ENCODE measurements at places on chromosomes 5 and 9.

GRCh38 chr5:173238312-173239232, 3.6 kb upstream of the NKX2-5 start:
- DNase-seq, result no peak

DNA sequence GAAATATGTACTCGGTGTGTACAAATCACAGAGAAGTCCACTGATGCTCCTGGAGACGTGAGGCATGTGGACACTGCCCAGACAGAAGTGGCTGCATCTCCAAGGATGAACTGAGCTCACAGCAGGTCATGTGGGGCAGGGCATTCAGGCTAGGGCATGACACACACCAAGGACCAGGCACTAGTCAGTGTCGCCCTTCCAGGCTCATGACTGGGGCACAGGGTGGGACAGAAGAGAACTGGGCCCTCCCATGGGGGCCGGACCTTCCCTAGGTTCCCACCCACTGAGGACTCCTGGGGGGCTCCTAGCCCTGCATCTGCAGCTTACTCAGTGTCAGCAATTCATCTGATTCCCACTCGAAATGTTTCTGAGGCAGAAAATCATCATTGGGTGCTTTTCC, 256.8 kb upstream of the IRX4 start:
- no peak for DNase-seq

DNA sequence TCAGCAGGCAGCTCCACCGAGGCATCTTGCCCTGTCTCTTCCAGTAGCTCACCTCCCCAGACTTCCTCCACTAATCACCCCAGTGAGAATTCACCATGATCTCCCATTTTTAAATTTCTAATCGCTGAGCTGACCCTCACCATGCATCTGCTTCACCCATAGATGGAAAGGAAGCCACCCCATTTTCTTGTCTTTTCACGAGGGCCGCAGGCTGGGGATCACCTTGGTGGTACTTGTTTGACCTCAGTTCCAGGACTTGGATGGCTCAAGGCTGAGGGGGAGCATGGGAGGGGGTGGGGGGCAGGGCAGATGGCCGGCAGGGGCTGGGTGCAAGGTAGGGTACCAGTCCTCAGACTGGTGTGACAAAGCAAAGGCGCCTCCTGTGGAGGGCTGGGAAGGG, 3.6 kb downstream of the PROP1 start:
- DNase-seq, result no peak

DNA sequence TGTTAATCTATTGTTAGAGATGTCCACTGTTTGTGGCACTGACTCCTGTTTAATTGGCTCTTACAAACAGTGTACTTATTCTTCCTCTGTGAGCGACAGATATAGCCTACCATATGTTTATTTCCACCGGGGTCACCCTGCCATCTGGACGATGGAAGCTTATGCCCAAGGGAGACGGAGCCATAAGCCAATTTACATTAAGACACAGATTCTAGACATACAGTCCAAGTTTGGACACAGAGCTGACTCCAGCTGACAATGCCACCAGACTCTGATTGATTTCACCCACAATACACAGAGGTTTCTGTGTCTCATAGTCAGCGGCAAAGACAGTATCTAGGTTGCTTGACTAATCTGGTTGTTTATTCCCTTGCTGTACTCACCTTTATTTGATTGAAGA, 198.9 kb downstream of the ENC1 start:
- no peak for DNase-seq

DNA sequence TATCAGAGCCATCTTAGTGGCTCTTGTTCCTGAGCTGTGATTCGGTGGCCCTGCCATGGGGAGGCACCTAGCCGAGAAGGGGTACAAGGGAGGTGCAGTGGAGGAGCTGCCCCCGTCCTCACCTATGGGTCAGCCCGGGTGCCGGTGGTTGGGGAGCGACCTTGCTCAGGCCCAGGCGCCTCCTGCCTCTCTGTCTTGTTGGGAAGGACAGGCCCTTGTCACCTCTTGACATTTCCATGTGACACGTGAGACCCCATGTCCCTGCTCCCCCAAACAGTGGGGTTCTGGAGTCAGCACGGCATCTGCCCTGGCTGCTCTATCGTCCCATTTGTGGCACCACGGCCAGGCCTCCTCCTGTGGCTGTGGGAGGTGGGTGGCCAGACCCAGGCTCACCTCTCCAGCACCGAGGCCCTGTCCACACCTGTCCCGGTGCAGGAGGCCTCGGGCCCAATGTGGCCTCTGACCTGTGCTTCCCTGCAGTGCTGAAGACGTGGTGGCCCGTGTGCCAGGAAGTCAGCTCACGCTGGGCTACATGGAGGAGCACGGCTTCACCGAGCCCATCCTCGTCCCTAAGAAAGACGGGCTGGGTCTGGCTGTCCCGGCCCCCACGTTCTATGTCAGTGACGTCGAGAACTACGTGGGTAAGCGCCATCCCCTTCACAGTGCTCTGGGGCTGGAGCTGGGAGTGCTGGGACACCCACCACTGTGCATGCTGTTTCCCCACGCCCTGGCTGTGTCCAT, 68.9 kb downstream of the PHF2 start:
- DNase-seq, result no peak

DNA sequence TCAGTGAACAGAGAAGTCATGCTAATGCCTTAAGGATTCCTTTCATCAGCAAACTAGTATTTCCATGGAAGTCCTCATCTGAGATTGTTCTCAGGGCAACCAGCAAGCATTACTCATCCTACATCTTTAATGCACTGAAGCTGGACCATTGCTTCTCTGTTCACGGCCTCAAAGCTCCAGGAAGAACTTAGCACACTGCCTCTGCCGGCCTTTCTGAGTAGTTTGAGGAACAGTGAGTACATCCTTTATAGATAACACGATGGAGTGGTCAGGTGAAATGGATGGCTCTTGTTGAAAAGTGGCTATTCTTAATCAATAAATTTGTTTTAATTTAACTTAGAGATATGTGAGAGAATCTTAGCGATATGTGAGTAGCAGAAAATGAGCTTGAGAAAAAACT, 35.8 kb downstream of the MEGF10 start:
- no peak for DNase-seq

DNA sequence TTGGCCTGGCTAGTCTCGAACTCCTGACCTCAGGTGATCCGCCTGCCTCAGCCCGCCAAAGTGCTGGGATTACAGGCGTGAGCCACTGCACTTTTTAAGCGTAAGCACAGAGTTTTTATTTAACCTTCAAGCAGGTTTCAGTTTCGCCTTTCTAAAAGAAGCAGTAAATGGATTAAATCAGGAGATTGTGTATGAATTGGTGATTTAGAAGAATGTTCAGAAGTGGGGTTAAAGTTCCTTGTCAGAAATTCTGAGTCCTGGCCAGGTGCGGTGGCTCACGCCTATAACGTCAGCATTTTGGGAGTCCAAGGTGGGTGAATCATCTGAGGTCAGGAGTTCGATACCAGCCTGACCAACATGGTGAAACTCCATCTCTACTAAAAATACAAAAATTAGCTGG, 12.2 kb downstream of the HSPA4 start:
- DNase-seq, result no peak

DNA sequence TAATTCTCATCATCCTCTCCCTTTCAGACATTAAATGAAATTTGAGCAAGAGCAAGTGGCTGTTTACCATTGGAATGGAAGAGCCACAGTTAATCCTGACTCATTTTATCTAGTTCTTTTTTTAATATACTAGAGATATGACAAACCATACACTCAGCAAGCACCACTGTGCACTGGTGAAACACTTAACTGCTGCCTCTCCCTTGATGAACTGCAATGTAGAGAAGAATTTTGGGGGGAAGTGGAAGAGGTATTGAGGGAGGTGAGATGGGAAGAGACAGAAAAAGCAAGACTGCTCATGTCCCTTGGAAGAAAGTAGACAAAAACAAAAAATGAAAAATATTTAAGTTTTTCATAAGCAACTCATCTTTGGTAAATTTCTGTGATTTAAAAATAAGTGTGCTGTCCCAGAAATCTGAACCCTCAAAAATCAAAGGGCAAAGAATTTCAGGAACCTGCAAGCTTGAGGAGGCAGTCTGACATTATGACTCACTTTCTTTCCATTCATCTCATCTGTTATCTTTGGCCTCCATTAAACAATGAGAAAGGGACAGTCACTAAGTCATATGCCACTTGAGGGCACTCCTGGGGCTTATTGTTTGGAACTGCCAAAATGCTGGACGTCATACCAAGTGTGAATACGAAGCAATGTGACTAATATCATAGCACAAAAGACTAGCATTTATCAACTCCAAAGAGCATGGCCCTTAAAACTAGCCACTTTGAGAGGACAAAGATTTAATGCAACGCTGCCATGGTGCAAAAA, 566.8 kb upstream of the DMAC1 start:
- peak; percentile 29 for DNase-seq

GRCh38 chr5:2183154-2184025, 300.7 kb upstream of the IRX4 start:
- DNase-seq, result no peak

GRCh38 chr9:115777610-115778009, 376.0 kb upstream of the PAPPA start:
- no peak for DNase-seq

DNA sequence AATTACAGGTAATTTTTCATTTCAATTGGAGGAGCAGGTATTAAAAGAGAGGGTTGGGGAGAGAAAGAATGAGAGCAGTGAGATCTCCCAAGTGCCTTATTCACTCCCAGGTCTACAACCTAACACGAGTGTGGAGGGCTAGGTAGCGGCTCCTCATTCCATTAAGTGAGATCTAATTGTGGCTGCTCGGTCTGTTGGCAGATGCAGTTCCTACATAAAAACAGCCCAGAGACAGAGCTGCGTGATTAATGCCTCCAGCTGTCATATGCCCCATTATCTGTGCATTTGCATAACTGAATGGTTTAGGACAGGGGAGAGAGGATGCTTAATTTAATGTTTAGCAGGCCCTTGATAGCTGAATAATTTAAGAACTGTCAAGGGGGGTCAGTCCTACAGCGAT, 100.5 kb downstream of the PSAT1 start:
- DNase-seq, result no peak

GRCh38 chr5:82244854-82245635, 33.1 kb downstream of the RPS23 start:
- DNase-seq, result no peak

DNA sequence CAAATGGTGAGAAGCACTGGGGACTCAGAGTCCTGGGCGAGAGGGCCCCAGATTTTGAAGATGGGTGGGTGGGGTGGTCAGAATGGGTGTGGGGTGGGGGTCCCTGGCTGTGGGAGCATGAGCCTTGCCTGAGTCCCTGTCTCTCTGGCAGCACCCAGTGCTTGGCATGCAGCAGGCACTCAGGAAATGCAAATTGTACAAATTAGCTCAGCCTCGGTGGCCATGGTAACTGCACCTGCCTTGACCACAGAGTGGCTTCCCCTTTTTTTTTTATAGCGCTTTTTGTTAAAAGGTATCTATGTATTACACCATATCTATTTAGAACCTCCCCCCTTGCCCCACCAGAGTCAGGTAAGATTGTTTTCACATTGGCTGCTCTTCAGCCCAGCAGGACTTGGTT, 19.2 kb upstream of the PITX1 start:
- peak; percentile 47 for DNase-seq

DNA sequence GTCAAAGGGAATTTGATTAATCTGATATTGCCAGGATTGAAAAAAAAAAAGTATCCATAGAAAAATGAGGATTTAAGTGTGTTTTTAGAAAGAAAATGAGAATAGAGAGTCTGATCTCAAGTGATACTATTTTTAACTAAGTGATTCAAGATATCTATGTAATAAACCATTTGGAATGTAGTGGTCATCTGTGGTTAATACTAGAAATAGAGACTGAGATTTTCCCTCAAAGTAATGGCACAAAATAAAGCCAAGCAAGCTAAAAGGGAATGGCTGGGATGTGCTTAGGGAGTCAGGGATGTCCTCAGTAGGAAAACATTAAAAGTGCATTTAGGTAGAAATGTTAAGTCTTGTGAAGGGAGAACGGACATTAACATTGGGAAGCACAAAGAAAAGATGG, 90.6 kb downstream of the FBXO4 start:
- no peak for DNase-seq

GRCh38 chr9:123614306-123615263, 258.6 kb downstream of the CRB2 start:
- no peak for DNase-seq

DNA sequence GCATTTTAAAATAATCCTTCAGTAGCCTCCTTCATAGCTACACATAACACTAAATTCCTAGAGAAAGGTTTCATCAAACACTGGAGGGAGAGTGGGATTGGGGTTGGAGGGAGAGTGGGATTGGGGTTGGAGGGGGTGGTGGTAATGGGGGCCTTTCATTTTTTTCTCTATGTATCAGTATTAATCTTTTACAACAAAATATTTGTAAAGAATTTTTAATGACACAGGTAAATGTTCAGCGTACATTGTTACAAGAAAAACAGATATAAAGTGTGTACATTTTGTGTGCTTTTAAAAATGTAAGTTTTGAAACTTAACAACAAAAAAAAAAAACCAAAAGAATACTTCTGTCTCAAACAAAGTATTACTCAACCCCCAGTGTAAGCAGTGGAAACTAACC, 266.4 kb downstream of the DENND1A start:
- DNase-seq, result no peak

DNA sequence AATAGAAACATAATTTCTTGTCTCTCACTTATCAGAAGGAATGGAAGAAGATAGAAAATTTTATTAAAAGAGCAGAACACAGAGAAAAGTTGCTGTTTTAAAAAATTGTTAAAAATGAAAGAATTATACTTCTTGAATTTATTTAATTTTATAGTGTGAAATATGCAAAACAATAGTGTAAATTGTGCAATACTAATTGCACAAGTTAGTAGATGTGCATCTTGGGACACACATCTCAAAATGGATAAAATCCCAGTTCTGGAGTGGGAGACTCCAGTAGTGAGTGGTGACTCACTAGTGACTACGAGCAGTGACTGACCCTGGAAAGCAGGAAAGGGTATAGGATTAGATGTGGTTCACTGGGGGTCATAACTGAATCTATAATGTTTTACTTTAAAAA, 223.2 kb downstream of the MSX2 start:
- no peak for DNase-seq

DNA sequence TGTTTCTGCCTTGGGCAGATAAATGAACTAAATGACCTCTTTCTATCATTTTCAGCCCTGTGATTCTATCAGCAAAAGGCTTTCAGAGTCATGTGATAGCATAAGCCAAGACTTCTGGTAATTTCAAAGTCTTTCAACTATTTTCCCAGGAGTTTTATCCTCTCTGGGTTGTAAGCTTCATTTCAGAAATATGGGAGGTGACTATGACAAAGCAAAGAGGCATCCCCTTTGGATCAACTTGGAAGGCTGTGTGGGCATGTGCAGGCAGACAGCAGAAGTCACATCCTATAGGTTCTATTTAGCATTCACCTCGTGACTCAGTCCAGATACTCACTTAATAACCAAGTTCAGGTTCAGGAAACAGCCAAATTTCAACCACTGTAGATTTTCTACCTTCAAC, 149.0 kb upstream of the FST start:
- DNase-seq, result no peak

GRCh38 chr9:133649194-133649593, 13.0 kb downstream of the DBH start:
- DNase-seq, result no peak

DNA sequence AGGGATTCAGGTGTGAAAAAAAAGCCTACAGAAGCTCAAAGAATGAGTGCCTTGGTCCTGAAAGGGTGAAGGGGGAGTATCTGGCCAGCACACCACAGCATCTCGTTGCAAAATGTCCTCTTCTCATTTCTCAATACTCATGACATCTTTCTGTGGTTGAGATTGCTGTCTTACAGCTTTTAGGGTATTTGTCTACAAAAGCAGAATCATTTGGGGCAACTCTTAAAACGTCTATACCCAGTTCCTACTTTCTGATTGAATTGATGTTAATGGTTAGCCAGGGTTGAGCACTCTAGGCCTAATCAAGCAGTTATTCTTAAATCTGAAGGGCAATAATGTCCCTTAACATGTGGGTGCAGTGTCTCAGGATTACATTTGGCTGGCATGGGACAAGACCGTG, 21.2 kb upstream of the PCSK5 start:
- peak; percentile 77 for DNase-seq

All from hematopoietic multipotent progenitor cell treated with erythropoietin and hydrocortisone succinate and interleukin-3 and kit ligand, for 4 days (in vitro differentiated cells).